Dermis microvascular lymphatic vessel endothelial cell (primary cell): ENCODE measurements at places on chromosomes 7 and 10.

DNA sequence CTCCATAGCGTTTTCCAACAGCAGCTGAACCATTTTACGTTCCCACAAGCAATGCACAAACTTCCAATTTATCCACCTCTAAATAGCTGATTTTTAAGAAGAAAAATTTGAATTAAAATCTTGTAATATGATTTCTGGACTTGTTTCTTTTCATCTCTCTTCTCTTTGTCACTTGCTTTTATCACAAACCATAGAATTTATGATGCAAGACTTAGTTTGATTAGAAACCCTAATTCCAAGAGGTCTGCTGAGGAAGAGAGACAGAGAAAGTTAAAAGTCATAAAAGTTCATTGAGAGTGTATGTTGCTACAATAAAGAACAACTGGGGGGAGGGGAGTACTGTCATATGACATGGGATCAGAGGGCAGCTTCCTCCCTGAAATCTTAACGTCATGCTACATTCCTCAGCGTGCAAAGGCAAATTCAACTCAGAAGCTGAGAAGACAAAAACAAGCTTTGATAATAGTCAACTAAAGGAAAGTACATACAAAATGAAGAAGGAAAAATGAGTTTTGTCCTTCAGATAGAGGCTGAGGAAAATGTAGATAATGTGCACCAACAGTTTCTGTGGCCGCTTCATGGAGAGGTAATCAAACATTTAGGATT is 18.4 kb upstream of the CUBN start:
- DNase-seq, result peak; percentile 50

GRCh38 chr7:81577642-81578340 is 192.1 kb downstream of the HGF start:
- no peak for DNase-seq

DNA sequence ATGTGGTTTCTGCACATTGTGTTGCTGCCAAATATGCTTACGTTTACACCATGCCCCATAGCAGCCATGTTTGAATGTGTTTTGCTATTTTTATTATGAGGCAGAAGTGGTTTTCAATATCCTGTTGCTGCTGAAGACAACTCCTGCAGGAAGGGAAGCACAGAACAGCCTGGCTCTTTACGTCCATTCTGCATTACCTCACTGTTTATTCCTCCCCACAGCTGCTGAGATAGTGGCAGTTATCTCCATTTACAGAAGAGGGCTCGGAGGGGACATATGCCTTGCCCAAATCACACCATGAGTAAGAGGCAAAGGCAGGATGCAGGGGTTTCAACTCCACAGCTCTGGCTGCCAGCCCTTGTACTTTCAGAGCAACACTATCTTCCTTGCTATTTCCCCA is 35.3 kb downstream of the PLPP4 start:
- DNase-seq, result no peak

DNA sequence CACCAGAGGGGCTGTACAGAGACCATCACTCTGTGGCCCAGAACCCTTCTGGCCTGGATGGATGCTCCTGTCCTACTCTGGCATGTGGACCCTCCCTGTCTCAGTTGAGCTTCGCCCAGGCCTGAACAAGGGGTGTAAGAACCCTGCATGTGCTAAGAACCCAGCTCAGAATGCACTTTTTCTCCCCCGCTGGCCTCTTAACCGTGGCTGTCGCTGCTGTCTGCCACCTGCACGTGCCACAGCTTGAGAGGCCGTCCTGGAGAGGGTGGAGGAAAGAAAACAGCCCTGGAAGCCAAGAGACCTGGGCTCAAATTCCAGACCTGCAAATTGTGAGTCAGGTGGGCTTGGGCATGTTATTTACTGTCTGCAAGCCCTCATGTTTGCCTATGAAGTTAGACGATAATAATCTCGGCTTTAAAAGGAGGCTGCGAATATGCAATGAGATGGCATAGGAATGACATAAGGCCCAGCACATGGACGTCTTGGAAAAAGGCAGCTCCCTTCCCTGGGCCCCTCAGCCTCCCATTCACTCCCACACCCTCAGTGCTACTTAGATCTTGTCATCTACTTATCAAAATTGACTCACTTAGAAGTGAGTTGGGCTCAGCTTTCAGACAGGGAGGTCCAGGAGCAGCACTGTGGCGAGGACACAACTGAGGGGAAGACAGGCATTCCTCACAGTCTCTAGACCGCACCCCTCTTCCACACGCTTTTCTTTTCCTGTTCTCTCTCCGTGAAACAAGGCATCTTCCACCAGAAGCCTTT is 31.4 kb downstream of the FIGNL1 start:
- no peak for DNase-seq

DNA sequence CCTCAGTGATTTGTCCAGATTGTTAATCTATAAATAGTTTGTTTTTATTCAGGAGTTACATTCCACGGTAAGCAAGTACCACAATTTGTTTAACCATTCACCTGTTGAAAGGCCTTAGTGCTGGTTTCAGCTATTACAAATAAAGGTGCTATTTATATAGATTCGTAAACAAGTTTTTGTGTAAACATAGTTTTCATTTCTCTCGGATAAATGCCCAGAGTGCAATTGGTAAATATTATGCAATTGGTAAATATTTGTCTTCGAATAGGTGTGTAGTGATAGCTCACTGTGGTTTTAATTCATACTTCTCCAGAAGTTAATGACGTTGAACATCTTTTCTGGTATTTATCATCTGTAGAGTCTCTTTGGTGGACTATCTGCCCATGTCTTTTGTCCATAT is 76.4 kb upstream of the RSU1 start:
- DNase-seq, result no peak

DNA sequence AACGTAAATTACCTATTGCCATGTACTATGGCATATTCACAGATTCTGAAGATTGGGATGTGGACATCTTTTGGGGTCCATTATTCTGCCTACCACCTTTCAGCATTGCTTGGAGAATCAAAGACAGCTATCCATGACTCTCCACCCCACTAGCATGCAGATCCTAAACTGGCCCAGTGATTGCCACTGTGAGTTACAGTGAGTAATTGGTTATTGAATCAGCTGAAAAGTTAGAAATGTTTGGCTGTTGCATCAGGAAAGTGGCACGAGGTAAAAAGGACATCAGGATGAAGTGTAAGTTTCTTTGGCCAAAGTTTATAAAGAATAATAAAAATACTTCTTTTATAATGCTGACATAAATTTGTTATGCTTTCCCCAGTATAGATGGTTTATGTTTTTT is 148.2 kb upstream of the ETV1 start:
- no peak for DNase-seq

DNA sequence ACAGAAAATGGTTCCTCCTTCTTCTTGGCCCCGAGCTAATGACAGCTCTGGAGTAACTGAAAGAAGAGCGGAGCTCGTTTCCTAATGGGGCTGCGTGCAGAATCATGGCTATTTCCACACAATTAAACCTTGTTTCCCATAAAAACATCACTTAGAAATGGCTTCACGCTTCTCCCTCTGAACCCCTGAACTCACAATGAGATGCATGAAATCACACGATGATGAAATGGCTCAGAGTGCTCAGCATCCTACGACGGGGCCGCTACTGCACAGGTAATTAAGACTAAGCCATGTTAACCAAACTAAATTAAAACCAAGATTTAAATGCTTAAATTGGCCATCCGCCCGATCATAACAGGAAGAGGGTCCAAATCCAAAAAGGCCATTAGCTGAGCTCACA is 80.0 kb upstream of the DNAAF5 start:
- DNase-seq, result no peak

DNA sequence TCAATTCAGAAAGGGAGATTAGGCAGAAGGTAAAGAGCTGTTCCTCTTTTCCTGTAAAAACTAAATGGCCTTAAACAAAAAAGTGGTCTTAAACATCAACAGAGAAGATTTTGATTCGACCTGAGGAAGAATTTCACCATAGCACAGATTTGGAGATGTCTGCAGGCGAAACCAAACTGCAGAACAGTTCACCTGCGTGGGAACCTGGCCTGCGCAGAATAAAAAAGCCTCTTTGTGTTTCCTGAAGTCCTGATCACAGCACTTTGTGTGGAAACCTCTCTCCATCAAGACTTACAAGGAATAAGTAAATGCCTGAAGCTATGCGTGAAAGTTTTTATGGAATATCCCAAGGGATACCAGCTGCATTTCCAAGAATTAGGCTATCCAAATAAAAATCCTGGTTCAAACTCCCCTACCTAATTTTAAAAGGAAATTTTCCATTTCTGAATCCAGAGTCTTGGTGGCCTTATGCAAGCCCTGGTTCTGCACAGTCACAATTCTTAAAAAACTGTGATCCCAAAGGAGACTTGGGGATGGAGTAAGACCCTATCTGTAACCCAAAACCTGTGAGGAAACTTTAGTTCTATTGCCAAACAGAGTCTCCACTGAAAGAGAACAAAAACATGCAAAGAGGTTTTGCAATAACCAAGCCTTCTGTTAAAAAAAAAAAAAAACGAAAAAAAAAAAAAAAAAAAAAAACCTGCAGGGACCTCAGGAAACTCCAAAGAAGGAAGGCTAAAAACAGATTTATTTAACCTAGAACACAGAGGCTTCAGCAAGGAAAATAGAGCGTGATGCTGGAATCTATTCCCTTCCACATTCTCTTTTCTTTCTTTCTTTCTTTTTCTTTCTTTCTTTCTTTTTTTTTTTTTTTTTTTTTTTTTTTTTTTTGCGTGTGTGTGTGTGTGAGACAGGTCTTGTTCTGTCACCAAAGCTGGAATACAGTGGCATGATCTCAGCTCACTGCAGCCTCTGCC is 10.4 kb downstream of the CALML3 start:
- no peak for DNase-seq

GRCh38 chr10:125217990-125218675 is 57.8 kb upstream of the CTBP2 start:
- peak; percentile 9 for DNase-seq

DNA sequence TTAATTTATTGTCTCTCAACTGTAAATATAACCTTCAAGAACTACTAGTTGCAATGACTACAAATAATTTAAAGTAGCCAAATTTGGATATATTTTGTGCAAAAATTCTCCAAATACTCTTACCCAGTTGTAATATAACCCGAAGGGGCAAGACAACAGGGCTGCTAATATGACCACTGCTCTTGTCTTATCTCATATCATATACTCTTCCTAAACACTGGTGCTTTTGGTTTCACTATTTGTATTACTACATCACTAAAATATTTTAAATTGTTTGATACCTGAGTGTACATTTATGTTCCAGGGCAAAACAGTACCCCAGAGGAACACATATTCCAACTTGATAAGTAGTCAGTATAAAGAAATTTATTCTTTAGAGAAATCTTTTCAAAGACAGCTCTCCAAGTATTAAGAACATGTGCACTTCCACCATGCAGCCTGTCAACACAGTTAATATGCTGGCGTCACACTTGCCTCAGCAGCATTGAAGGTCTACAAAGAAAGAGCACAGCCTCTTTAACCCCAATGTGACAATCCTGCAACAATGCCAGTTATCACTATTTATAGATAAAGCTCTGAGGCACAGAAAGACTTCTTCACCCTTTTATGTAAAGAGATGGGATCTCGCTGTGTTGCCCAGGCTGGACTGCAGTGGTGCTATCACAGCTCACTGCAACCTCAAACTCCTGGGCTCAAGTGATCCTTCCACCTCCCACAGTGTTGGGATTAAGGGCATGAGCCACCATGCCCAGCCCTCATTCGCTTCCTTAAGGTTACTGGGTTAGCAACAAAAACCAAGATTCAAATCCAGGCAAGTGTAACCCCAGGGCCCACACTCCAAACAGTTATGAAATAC is 37.8 kb downstream of the RHEB start:
- DNase-seq, result no peak

DNA sequence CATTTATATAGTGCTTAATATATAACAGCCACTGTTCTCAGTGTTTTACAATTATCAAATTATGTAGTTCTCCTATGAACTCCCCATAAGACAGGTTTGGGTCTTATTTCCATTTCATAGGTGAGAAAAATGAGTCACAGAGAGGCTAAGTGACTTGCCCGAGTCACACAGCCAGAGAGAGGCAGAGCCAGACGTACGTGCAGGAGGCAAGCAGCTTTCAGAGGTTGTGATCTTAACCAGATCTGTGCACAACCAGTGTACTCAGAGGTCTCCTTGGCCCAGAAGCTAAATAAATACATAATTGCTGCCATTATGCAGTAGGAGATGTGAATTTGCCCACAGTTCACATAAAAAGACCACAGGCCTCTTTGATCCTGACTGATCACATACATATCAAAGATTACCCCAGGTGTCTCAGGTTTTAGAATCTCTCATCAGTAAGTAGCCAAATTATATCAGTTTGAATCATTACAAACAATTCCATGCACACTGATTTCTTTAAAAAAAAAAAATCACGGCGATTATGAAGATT is 304.7 kb upstream of the AOAH start:
- DNase-seq, result no peak

DNA sequence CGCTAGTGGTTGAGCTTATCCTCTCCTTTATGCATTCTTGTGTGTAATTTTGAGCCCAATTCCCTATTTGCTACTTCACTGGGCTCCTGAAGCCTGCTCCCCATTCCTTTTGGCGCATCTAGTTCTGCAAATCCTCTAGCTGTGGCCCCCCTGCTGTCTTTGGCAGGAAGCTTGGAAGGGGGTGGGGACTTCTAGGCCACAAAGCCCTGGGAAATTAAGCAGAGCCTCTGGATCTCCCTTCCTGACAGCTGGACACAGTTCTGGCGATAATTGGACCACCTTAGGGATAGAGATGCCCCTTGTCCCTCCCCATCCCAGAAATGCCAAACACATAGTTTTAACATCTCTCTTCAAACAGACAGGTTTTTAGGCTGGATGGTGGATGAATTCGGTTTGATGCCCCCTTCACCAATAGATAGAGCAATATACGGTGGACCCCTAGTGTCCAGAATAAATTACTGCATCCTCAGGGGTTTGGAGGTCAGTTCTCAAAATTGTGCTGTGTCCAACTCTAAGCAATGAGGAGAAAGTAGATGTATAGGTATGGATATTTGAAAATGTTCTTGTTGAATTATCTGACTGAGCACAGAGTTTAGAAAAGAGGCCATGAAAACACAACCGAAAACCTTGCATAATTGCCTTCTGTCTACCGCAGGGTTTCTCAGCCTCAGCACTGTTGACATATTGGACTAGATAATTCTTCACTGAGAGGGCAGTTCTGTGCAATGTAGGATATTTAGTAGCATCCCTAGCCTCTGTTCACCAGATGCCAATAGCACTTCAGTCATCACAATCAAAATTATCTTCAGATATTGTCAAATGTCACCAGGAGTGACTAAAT is 75.5 kb downstream of the PAPSS2 start:
- peak; percentile 56 for DNase-seq

DNA sequence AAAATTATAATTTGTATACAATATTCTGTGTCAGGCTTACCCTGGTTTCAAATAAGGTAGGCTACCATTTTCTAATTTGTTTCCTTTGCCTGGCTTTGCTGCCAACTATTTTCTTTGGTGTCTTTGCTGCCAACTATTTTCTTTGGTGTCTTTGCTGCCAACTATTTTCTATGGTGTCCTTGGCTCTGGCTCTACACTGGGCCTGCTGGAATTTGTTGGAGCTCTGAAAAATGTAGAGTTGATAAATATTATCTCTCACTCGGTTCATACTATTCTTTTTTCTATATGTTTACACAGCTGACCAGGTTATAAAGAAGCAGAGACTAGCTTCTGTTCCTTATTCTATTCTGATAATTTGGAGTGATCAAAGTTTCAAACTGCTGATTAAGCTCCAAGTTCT is 768.0 kb upstream of the PHF14 start:
- no peak for DNase-seq

- DNase-seq, result no peak
These were observed 63.8 kb upstream of the NPS start for GRCh38 chr10:127485153-127485857.

GRCh38 chr10:79434223-79434687 is 11.2 kb downstream of the ZCCHC24 start:
- DNase-seq, result no peak

- DNase-seq, result no peak
These were observed 196.0 kb upstream of the TMEM72 start for GRCh38 chr10:44715136-44715535.

- no peak for DNase-seq
These were observed 189.3 kb downstream of the MAD1L1 start for GRCh38 chr7:2043316-2044039.
